ENCODE measurements at places on chromosomes 6 and 20.

GRCh38 chr6:49550492-49551077, at the start of gene C6orf141:
Gene C6orf141 (plus strand): TSS chr6:49550668. CDS start chr6:49550793, 125 bp downstream.
- no peak for DNase-seq

DNA sequence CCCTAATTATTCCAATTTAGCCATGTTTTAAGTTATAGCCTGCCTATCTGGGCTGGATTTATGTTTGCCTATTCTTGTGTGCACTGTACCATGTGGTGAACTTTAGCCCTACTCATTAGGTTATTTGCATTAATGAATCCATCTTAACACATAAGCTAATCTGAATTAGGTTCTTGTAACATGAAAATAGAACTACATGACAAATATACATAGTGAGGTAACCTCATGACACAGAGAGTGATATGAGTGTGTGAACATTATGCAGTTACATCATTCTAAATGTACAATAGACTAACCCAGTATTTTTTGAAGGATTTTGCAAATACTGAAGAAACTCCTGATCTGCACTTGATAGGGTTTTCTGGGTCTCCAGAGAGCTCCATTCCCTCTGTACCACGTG, 733.7 kb upstream of the CITED2 start:
- no peak for DNase-seq

DNA sequence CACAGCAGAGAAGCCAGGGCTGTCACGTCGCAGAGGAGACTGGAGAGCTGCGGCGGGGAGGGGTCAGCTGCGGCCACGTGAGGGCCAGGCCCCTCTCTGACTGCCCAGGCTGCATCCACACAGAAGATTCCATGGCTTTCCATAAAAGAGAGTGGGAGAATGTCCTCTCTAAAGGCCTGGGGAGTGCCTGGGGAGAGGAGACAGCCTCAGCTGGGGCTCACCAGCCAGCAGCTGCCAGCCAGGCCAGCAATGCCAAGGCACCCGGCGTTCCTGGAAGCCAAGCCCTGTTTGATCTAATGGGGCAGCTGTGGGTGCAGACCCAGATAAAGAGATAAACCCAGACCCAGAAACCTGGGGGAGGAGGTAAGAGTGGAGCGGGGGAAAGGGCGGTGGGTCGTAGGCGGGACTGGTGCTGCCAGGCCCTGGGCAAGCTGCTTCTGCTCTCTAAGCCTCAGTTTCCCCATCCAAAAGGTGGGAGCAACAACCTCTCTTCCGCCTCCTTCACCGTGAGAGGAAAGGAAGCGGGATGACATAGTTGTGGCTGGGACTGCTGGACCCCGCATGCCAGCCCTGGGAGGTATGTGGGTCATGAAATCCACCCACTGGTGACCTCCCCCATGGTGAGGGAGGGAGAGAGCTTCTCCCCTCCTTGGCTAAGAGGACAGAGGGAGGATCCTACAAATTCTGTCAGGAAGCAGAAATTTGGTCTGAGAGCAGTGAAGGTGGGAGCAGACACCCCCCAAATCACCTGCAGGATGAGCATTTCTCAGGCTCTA, 3.1 kb upstream of the OSBPL2 start:
- no peak for DNase-seq

DNA sequence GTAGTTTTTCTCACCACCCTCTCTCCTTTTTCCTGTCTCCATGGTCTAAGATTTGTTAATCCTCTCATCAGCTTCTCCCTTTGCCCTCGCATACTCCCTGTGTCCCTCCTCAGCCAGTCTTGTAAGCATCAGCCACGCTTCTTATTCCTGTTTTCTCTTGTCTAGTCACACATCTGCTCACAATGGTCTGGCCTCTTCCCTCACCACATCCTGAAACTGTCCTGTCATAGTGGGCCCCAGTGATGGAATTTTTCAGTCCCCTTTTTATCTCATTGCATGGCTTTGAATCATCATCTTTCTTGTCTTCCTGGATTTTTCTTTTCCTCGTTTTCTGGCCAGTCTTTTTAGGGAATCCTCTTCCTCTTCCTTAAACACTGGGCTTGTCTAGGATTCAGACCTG, 57.2 kb downstream of the GFRA4 start:
- no peak for DNase-seq

- DNase-seq, result no peak
These were observed 150.1 kb downstream of the GMPR start for GRCh38 chr6:16388488-16388887.

DNA sequence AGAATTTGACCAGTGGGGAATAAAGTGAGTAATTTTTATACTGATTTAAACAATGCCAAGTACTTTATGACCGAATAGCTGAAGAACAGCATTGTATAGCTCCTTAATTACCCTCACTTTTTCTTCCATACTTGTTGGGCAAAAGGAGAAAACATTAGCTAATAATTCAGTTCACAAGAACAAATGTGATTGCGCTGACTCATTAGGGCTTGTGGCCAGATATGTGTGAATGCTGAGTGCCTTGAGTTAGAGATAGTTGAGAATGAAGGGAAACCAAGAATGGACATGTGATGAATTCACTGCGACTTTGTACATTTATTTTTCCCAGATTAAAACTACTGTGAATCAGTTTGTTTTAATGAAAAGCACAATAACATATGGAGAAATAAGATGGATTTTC, 669.4 kb downstream of the TFAP2A start:
- DNase-seq, result no peak

GRCh38 chr6:150301846-150302519, 66.8 kb upstream of the IYD start:
- no peak for DNase-seq
